ENCODE measurements at places on chromosomes 7 and 10.

GRCh38 chr10:113704637-113705343, 25.1 kb downstream of the CASP7 start:
- no peak for DNase-seq

GRCh38 chr7:55048221-55048859, 29.5 kb downstream of the EGFR start:
- DNase-seq: no peak

- no peak for DNase-seq
Measured at GRCh38 chr7:157309988-157310668, 26.7 kb upstream of the DNAJB6 start.

DNA sequence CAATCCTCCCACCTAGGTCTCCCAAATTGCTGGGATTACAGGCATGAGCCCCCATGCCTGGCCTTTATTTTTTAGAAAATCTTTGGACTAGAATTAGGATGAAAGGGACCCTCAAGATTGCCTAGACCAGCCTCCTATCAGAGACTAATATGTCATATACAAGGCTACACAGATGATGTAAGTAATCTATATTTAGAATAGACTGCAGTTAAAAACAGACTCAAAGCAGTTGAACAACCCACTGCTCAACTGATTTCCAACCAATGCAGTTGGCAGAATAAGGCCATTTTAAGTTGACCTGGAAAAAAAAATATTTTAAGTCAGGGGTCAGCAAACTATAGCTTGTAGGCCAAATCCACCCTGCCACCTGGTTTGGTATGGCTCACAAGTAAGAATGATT, 27.7 kb downstream of the PSPH start:
- DNase-seq: no peak

DNA sequence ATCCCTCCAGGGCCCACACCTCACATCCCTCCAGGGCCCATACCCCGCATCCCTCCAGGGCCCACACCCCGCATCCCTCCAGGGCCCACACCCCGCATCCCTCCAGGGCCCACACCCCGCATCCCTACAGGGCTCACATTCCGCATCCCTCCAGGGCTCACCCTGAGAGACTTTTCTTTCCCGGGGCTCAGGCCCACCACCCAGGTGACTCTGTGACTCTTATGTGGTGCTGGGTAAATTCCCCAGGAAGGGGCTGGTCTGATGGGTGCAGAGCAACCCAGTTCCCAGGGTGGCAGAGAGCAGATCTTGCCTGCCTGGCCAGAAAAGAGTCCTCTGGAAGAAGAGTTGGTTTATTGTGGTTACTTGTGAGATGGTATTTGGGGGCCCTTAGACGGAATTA, 290.7 kb downstream of the TCERG1L start:
- DNase-seq: no peak

GRCh38 chr7:156117542-156118247, 305.4 kb upstream of the SHH start:
- DNase-seq: no peak

DNA sequence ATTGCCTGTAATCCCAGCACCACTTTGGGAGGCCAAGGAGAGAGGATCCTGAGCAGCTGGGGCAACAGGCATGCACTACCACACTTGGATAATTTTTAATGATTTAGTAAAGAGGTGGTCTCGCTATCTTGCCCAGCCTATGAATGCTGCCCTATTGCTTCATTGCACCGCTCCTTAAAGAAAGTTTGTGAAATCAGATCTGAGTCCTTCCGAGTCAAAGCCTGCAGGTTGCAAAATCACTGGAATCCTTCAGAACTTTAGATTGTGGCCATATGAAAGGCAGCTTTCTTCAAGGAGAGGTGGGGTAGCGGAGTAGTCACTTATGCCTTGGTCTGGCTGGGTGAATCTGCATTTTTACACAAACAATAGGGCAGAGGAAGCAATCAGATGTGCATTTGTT, 166.3 kb downstream of the ARHGAP12 start:
- DNase-seq: no peak

DNA sequence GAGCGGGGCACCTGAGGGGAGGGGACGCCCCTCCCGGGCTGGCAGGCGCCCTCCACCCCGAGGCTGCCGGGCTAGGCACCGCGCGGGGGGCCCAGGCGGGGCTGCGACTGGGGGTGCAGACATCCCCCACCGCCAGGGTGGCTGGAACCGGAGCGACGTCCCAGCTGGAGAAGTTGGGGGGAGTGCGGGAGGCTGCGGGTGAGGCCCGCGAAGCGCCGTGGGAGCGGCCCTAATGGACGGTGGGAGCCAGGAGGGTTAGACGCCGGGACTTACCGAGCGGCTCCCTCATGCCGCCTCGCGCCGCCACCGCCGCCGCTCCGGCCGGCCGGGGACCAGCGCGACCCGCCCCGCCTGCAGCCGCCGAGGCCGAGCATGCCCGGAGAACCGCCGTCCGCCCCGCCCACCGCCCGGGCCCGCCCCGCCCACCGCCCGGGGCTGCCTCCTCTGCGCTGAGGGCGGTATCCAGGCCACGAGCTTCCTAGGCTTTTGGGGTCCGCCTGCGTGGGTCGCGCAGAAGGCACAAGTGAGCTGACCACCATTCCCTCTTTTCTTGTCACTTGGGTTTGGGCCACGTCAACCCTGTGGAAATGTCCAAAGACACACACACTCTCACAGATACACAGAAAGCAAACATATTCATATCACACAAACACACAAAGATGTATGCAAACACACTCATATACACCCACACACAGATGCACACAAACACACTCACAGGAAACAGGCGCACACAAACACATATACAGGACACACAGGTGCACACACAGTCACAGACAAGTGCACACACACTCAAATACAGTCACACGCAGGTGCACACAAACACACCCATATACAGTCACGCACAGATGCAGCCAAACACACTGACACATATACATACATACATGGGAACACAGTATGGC, at the start of gene JCAD:
Gene JCAD (minus strand): TSS at position 378 of the 899 bp plus-strand sequence. CDS start 11,774 bp downstream, outside the sequence.
- DNase-seq: no peak

GRCh38 chr10:63917363-63917762, 396.2 kb downstream of the REEP3 start:
- DNase-seq: no peak

Data from NCI-H524 treated with DMSO at 0.1 percent for 48 hours (cell line).